ENCODE measurements at places on chromosomes 6 and 20.

DNA sequence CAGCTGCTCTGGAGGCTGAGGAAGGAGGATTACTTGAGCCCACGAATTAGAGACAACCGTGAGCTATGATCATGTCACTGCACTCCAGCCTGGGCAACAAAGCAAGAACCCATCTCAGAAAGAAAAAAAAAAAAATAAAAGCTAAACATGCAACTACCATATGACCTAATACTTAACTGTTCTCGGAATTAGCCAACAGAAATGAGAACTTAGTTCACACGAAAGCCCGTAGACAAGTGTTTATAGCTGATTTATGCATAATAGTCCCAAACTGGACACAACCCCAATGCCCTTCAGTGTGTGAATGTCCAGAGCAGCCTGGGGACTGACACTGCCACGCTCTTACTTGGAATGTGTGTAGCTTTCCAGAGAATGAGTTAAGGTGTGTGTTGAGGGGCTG lies 211.5 kb upstream of the PROKR2 start:
- DNase-seq = no peak

DNA sequence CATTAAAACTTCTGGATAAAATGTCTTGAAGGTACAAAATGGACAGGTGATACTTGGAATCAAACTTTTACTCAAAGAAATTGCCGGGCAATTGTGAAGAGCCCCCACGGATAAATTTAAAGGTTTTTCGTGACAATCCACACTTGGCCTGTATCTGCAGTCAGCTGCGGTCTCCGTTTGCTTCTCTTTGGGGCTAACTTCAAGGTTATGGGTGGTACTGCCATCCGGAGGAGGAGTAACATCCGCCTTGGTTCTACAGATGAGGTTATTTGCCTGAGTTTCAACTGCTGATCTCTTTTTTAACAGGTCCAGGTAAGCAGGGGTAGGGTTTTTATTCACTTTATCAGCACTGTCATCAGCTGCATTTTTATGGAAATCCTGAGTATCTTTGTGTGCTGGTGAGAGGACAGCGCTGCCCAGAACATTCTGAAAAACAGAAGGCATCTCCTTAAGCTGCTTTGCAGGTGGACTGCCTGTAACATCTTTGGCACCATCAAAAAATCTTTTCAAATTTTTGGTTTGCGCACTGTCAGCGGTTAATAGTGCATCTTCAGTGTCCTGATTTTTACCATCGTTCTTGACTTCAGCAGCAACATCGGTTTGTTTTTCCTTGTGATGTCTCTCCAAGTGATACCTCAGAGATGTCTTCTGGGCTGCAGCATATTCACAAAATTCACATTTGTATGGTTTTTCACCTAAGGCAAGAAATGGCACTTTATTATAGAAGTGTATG lies 16.9 kb downstream of the ZNF217 start:
- DNase-seq = peak; percentile 9

DNA sequence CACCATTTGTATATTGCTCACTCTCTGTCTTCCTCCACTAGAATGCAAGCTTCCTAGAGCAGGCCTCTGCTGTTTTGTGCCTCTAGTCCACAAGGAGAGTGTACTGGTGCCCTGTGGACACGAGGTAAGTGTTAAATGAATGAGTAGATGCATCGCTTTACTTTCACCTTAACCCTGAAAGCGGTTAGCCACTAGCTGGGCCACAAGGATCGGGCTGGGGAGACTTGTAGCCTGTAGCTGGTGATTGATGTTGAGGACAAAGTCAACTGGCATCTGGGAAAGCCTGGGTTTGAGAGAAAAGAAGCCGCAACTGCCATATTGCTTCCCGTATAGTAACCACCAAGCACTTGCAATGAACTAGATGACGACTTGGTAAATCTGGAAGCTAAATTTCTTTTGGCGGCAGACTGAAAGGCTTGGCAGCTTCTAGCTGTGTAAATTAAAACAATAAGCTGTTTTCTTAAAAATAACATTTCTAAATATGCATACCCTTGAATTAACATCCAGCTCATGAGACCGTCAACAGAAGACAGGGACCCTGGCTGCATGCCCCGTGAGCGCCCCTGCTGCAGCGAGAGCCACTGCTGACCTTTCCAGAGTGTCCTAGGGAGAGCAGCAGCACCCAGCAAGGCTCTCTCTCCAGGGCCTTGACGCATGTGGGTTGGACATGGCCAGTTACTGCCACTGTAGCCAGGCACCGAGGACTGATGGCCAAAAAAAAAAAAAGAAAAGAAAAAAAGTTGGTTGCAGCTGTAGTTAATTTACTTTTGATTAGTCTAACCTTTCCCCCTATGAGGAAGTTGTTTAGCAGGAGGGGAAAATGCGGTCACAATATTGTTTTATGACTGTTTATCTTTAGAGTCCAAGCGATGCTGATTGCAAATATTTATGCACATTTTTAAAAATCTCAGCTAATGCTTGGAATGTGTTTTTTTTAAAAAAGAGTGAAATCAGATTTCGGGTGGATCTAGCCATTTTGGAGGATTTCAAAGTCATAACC lies 315.1 kb downstream of the TFAP2C start:
- no peak for DNase-seq

GRCh38 chr6:15501826-15502445 lies 160.9 kb downstream of the DTNBP1 start:
- DNase-seq = peak; percentile 60

- DNase-seq = no peak
Measured at GRCh38 chr20:19631410-19631809, 126.6 kb upstream of the RIN2 start.

DNA sequence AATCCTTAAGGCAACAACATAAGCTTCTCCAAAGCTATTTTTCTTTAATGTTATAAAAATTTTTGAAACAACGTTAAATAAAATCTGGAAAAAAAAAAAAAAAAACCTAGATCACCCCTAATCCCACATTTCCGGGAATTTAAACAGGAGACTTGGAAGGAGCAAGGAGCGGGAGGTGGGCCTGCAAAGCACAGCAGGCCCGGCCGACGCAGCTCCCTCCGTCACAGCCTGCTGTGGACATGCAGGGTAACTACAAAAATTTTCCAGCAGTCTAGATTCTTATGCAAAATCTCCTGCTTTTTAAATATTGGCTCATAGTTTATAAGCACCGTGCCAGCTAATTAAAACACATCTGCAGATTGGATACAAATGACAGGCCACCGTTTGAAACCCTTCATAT lies 23.5 kb downstream of the FOXF2 start:
- no peak for DNase-seq

DNA sequence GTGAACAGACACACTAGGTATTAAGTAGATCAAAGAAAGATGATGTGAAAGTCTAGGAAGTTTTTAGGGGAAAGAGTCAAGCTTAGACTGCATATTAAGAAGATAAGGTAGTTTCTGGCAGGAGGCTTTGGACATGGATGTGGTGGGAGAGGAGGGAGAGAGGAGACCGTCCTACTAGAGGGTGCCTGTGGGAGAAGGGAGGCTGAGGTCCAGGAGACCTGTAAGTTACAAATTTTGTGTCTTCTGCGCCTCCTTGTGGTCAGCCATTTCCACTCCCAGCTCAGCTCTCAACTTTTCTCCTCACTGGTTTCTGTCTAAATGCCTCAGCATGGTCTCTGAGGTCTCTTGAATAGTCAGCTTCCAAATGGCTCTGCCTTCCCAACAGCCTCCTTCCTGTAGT lies 193.5 kb downstream of the UNC5CL start:
- DNase-seq = no peak

Measured in mesothelial cell of epicardium (in vitro differentiated cells).